ENCODE measurements at places on chromosomes 2 and 18.

DNA sequence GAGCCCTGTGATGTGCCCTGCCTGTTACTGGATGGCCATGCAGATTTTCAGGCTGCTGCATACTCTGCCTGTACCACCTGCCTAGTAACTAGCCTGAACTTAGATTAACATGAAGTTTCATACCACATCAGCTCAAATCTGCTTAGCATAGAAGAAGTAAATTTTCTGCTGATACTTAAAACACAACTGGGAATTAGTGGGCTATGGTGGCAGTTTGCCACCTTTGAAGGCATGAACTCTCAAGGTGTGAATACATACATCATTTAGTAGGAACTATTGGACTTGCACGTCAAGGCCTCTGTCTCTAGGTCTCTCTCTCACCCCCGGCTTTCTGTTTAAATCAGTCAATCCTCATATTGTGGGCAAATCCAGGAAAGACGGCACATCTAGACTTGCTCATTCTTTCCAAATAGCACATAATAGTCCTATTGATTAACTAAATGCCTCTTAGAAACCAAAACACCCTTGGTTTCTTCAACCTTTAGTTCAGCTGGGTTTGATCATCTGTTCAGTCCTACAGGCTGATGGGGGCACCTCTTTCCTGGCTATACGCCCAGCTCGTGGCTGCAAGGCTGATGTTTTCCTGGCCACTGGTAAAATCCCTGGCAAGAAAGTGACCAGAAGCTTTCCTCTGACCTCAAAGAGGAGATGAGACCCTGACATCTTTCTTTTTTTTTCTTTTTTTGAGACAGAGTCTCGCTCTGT is 58.4 kb downstream of the ALPK2 start:
- DNase-seq = no peak

GRCh38 chr18:76589866-76590265 is 94.8 kb upstream of the ZNF516 start:
- no peak for DNase-seq

GRCh38 chr2:230721712-230722111 is 9.1 kb downstream of the CAB39 start:
- DNase-seq = no peak

DNA sequence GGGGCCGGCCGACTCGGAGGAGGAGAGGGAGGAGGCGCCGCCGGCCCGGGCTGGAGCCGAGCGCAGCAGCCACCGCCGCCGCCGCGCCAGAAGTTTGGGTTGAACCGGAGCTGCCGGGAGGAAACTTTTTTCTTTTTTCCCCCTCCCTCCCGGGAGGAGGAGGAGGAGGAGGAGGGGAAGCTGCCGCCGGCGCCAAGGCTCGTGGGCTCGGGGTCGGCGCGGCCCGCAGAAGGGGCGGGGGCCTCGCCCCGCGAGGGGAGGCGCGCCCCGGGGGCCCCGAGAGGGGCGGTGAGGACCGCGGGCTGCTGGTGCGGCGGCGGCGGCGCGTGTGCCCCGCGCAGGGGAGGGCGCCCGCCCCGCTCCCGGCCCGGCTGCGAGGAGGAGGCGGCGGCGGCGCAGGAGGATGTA is 316 bp downstream of the CRIM1 start:
- DNase-seq = no peak

GRCh38 chr2:117536139-117536538 is 278.4 kb upstream of the DDX18 start:
- DNase-seq = peak; percentile 7

- DNase-seq = no peak
Measured at GRCh38 chr2:98460573-98461497, 16.2 kb downstream of the INPP4A start.

- no peak for DNase-seq
Measured at GRCh38 chr2:48768669-48769068, 13.1 kb upstream of the LHCGR start.

GRCh38 chr2:168895771-168896170 is 5.3 kb upstream of the G6PC2 start:
- no peak for DNase-seq

All from RWPE1 (cell line).